ENCODE measurements at places on chromosomes 13 and 19. TPM values are rescaled to one million over a fixed set of nuclear protein-coding genes. Genes with fewer than 3 reads are reported as not detected.

UBE2L5 gene
- total RNA-seq = not detected

ZNF584 gene
- 8.4 TPM for total RNA-seq

DNA sequence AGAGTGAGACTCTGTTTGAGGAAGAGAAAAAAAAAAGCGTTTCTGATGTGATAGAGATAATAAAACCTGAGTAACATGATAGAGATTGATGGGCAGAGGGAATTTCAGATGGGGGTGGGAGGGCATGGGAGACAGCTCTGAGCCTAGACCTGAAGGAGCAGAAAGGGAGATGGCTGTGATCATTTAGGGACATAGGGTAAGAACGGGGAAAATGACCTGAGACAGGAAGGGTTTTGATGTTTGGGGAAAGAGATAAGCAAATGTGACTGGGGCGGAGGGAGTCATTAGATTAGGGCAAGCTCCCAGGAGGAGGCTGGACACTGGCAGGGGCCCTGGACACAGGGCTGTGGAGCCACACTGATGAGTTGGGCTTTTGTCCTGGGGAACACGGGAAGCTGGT lies 6.1 kb downstream of the ZNF320 start:
- DNase-seq = no peak

DNA sequence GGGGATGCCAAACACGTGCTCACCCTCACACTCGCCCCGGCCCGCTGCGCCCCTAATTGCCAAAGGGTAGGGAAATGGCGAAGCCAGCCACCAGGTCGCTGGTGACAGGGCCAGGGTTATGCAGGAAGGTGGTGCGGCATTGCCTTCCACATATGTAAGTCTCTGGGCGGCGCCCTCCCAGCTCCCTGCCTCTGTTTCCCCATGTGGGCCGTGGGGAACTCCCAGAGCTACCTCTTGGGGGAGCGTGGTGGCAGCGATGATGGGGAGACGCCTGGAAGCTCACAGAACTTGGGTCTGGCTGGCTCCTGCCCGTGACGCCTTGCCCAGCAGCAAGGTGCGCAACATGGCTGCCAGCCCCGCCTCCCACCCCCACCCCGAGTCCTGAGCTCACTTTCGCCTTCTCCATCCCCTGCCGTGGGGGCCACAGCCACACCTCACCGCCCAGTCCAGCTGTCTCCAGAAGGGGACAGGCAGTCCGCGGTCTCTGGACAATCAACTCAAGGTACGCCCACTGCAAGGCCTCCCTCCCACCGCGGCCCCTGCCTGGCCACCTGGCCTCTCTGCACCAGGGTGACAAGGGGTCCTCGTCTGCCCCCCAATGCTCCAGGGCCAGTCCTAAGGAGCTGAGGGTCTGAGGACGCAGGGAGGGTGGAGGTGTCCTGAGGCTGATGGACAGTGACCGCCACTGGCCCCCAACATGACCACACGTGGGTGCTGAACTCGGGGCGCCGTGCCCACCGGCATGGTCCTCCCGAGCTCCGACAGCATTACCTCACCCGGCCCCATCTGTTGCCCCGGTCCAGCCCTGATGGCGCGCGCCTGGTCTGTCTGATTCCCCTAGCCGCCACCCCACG lies 6.6 kb downstream of the C19orf25 start:
- DNase-seq = no peak

GRCh38 chr19:35843676-35844481 lies 8.4 kb downstream of the NPHS1 start:
- no peak for DNase-seq

DNA sequence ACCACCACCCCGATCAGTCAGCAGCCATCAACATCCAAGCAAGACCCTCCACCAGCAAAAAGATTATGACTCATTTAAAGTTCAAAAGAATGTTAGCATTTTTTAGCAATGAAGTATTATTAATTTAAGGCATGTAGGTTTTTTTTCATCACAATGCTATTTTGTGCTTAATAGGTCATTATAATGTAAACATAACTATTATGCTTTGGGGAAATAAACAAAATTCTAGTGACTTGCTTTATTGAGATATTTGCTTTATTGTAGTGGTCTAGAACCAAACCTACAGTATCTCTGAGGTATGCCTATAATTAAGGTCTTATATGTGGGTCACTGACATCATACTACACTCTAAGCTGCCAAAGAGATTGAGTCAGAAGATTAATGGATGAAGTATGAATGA lies 20.0 kb downstream of the KLF12 start:
- no peak for DNase-seq

GRCh38 chr13:27839809-27840467 lies 47.7 kb downstream of the GSX1 start:
- DNase-seq = no peak
